ENCODE measurements at places on chromosomes 11 and 22.

DNA sequence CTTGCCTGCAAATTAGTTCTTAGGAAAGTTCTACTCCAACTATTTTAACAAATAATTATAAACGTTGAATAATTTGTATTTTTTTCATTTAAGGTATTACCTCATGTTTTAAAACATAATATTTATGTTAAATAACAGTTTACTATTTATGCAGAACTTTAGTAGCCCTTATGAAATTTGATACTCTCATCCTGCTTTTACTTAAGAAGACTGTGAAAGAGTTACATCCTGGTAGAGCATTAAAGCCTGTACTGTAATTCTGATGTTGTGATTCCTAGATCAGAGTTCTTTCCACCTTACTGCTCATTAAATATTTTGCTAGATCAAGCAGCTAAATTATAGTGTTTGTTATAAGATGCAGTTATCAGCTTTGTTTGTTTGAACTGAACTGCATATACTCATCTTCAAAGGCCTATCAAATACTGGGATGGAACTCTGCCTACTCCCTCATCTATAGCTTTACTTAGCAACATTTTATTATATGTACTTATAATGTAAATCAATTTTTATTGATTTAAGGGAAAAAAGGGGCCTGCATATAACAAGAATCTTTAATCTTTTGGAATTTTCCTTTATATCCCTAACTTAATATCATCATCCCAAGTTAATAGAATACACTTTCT is 304.2 kb downstream of the DYNC2H1 start:
- DNase-seq, result no peak

- DNase-seq, result no peak
These were observed 3.4 kb downstream of the RPS6KA4 start for GRCh38 chr11:64362339-64362738.

DNA sequence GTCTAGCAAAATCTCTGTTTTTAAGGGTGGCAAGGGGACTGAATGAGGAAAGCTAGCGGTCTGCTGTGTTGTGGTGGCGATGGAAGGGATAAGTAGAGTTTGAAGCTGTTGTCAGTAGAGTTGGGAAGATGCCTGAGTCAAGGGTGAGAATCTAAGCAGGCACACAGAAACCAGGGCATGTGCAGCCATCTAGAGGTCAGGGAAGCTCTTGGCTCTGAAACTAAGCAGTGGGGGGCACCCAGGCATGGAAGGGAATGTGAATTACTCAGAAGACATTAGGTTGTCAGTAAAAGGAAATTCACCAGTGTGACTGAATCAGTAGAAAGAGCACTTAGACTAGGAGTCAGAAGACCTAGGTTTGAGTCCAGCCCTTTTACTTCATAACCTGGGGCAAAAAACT is 15.4 kb downstream of the BMAL1 start:
- DNase-seq, result no peak

DNA sequence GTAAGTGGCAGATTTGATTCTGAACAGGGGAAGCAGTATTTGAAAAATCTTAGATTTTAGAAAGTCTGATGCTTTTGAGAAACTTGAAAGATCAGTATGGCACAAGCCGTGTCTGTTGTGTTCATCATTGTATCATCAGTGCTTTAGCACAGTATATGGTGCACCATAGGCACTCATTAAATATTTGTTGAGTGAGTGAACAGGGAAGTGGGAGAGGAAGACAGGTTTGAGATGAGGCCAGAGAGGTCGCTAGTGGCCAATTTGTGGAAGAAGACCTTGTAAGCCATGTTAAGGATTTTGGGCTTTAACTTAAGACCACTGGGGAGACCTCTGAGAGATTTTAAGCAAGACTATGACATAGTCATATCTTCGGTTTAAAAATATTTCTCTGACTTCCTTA is 12.9 kb downstream of the CHEK1 start:
- no peak for DNase-seq

DNA sequence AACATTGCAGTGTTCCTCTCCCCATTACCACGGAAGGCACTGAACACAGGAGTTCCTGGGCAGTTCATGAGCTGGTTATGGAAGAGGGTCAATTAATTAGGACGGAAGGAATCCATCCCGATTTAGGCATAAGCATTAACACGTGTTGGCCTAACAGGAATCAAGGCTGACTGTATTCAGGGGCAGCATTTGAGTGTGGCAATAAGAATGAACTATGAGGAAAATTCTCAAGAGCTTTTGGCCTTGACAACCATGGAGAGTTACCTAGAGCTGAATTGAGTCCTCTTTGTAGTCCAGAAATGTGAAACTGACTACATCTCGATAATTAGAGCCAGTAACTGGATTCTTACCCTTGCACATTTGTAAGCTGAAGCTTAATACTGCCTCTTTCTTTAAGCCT is 82.4 kb upstream of the CRTAM start:
- DNase-seq, result no peak

GRCh38 chr11:116539836-116540418 is 232.9 kb downstream of the BUD13 start:
- no peak for DNase-seq

DNA sequence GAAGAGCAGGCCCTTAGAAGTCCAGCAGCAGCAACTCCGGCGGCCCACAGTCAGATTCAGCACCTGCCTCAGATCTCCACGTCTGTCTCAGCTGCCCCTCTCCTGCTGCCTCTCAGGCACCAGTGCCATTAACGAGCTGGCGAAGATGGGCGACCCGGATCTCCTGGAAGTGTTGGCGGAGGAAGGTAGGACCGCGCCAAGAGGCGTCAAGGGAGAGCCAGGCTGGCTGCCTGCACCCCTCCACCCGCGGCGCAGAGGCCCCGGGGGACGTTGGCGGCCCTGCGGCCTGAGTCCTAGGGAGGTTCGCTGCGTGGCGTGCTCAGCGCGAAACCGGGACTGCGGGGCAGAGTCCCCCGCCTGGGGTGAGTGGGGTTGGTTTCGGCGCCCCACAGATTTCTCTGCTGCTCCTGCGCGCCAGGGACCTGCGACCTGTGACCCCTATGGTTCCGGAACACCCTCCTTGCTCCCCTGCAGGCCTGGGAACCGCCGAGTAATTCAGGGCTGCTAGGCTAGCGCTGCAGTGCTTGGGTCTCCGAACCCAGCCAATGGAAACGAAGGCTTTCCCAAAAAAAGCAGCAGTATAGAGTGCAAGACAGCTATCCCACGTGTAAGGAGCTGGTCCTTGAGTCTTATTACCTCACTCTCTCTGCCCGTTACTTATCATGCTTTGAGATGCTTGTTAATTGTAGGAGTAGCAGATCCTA is 615 bp downstream of the ANO5 start:
- DNase-seq, result peak; percentile 77

DNA sequence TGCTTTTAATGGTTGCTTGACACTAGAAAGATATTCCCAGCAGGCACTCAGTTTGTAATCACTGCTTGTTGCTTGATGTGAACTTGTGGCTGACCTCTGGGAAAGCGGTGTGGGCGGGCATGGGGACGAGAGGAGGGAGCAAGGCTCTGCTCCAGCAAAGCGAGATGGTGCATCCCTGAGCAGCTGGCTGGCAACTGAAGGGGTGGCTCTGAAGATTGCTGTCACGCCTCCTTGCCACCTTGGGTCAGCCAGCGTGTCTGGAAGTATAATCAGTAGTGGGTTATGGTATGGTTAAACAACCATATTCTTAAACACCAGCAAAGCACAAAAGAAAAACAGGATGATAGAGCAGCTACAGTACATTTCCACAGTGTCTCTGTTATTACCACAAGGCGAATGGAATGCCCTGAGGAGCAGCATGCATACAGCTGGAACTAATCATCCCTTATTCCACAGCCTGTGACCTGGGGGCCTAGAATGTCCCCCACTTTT is 124.5 kb downstream of the TRIM44 start:
- DNase-seq, result no peak

DNA sequence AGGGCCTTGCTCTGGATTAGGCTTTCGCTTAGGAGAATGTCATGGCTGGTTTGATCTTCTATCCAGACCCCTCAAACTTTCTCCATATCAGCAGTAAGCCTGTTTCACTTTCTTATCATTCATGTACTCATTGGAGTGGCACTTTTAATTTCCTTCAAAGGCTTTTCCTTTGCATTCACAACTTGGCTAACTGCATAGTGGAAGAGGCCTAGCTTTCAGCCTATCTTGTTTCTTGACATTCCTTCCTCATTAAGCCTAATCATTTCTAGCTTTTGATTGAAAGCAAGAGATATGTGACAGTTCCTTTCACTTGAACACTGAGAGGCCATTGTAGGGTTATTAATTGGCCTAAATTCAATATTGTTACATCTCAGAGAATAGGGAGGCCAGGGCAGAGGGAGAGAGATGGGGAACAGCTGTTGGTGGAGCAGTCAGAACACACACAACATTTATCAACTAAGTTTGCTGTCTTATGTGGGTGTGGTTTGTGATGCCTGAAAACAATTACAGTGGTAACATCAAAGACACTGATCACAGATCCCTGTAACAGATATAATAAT is 37.7 kb upstream of the APOBEC3A start:
- no peak for DNase-seq

DNA sequence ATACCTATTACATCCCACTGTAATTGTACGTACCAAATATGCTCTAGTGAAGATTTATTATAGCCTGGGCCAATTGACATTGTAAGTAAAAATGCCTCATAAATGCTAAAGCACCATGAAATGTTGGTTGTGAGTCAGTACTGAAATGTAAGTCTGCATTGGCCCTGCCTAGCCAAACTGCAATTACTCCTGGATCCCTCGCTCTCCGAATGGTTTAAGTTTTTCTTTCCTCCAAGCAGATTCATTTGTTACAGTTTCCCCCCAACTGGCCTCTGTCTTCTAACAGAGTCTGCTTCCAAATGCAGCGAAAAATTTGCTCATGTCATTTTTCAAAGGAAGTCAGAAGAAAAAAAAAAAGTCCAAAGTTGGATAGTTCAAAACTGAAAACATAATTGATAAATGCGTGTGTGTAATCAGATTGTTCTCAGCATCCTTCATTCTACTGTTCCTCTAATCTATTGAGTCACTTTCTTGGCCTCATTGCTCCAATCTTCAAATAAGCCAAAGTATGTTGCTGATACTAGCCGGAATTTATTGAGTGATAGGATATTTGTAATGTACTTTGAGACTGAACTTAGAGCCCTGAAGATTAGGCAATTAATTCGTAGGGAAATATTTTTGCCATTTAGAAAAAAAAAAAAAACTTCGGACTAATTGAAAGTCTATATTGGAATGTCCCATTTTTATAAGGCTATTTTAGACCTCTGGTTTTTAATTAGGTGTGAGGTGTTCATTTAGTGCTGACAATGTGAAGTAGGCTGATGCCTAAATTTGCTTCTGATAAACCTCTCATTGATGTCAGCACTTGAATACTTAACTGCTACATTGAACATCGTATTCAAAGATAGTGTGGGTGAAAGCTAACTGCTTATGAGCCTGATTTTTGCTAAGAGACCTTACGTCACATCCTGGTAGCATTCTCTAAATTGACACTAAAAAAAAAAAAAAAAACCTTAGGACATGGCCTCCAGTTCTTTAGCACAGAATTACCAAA is 93.4 kb downstream of the WT1 start:
- DNase-seq, result no peak
